ENCODE measurements at places on chromosomes 12 and 14. TPM values are rescaled to one million over a fixed set of nuclear protein-coding genes. Genes with fewer than 3 reads are reported as not detected.

C12orf42 gene
- not detected for total RNA-seq

IL31 gene
- not detected for total RNA-seq

RAB2B gene
- 12.6 TPM for total RNA-seq

SLC7A8 gene
- 0.82 TPM for total RNA-seq

CACNA1C gene
- total RNA-seq, result 0.03 TPM

COCH gene
- 27.1 TPM for total RNA-seq

MOK gene
- total RNA-seq, result 21.9 TPM

Data from A549 treated with GW870086 at 1 μM for 4 hours (cell line).